Daoy (cell line): ENCODE measurements at places on chromosomes 1 and 21.

- no peak for DNase-seq
These were observed 151.1 kb upstream of the ETS2 start for GRCh38 chr21:38654580-38654979.

GRCh38 chr21:38027901-38028498, 111.7 kb upstream of the KCNJ6 start:
- peak; percentile 81 for DNase-seq

DNA sequence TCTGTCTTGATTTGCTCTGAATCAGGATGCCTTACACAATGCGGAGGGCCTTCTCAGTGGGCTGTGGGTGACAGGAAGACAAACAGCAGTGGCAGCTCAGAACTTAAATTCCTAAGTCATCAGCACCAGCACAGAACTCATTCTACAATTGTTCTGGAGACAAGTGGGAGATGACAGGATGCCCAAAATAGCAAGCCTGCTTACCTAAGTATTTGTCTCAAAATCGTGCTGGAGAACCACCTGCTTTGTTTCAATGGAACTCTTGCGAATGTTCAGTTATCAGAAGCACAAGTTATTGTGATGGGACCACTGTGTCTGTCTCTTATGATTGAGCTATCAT, 76.1 kb downstream of the VCAM1 start:
- no peak for DNase-seq

DNA sequence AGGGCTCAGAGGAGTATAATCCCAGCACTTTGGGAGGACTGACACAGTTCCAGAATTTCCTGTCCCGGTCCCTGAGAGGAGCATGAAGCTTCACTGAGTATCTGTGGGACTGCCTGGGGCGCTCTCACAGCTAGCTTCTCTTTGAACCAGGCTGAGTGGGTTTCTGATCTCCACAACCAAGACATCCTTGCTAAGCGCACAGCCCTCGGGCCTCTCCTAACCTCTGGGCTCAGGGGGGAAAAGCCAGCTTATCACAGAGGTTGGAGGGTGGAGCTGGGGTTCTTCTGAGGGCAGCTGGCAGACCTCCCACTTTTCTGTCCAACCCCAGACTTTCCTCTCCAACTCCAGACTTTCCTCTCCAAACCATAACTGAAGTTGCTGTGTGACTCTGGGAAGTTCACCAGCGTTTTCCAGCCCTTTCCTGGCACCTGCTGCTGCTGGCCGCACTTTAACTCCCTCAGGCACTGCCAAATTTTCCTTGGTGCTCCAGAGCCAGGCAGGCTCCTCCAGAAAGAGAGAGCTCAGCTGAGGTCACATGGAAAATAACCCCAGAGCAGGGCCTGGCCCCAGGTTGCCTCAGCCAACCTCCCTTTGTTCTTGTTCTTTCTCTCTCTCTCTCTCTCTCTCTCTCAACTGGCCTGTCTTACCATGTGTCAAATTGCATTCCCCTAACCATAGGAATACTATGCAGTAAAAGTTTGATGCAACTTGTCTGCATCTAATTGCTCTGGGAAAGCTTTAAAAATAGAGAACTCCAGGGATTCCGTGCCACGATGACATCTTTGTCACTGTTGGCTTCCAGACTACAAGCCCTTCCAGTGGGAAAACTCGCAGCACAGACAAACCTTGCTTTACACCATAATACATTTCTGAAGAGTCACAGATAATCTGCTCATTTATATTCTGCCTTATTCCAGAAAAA, 49.5 kb downstream of the OLFML2B start:
- no peak for DNase-seq
